ENCODE measurements at places on chromosomes 4 and X.

DNA sequence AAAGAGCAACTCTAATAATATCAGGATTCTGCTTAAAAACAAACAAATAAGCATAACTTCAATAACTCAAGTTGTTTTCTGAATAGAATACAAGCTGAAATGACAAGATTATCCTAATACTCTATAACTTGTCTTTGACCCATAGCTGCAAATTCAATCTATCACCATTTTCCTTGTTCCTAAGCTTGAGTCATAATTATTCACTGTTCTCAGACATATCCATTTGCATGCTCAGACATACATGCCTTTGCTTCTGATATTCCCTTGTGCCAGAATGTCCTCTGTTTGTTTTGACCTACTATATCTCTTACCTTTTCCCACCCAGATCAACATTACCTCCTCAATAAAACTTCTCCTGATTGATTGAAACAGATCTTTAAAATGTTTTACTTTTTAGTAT lies 109.7 kb downstream of the SNCA start:
- no peak for DNase-seq

DNA sequence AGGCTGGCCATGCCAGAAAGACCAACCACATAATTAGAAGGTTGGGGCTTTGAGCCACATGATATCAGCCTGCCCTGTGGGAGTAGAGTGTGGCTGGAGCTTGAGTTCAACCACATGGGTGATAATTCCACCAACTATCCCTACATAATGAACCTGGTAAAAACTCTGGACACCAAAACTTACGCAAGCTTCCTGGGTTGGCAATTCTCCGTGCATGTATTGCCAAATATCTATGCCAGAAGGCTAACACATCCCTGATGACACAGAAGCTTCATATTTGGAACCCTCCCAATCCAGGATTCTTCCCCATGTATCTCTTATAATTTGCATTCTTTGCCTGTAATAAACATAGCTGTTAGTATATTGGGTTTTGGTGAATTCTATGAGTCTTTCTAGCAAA lies 68.2 kb downstream of the FUNDC1 start:
- no peak for DNase-seq

- DNase-seq, result no peak
These were observed 100.2 kb upstream of the TMEM164 start for GRCh38 chrX:109902665-109903064.

- DNase-seq, result no peak
These were observed 10.1 kb upstream of the TMEM154 start for GRCh38 chr4:152689615-152690501.

GRCh38 chr4:74610491-74610890 lies 165.6 kb downstream of the AREG start:
- no peak for DNase-seq
